ENCODE measurements at places on chromosomes 3 and 15.

DNA sequence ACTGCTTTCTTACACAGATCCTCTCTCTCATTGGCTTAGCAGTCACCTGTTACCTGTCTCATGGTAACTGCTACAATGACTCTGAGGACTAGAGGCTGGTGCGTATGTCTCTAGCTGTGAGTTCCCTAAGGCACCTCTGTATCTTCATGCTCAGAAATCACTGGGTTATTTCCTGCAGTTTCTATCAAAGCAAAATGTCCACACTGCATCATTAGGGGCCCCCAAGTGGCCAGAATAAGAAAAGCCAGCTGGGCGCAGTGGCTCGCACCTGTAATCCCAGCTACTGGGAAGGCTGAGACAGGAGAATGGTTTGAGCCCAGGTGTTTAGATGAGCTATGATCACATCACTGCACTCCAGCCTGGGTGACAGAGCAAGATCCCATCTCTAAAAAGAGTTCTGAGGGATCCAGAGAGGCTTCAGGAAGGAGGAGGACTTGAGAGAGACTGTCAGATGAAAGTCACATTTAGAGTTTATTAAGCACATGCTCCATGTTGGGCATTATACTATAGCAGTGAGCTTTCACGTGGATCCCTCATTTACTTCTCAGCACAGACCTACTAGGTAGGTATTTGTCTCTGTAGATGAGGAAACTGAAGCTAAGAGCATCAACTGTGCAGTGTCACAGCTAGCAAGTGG is 2.3 kb upstream of the VPS18 start:
- no peak for DNase-seq

GRCh38 chr15:34682674-34683073 is 72.1 kb downstream of the GJD2 start:
- no peak for DNase-seq

- no peak for DNase-seq
Measured at GRCh38 chr3:66885326-66886000, 112.6 kb upstream of the KBTBD8 start.

- no peak for DNase-seq
Measured at GRCh38 chr3:43855674-43856299, 165.0 kb downstream of the ABHD5 start.

- DNase-seq = no peak
Measured at GRCh38 chr15:81724536-81724935, 321.3 kb downstream of the MEX3B start.

DNA sequence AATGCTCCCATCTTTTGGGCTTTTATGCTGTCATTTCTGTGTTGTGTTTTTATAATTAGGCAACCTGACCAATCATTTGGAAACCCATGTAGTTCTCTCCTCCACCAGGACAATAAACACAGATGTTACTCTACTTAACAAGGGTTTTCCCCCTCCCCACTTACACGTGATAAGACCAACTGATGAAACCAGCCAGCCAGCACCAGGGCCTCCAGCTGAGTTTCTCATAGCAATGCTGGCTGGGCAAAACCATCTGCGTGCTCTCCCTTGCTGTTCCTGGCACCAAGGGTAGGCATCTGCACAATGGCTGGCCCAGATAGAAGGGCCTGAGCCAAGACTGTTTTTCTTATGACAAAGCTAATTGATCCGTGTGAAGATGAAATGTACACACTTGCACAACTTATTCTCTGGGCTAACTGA is 310.4 kb downstream of the PLCL2 start:
- peak; percentile 44 for DNase-seq

DNA sequence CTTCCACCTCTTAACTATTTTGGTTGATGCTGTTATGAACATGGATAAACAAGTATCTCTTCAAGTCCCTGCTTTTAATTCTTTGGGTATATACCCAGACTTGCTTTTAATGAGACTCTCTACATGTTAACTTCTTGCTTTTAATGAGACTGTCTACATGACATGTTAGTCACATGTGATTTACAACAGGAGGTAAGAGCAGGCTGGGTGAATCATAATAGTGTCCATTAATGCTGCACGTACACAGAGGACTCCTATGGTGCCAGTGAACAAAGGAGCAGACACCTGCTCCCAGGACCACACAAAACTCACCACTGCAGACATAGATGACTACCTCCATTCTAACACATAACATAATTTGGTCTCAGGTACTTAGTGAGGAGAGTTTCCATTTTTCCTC is 273.4 kb upstream of the NSMCE3 start:
- DNase-seq = no peak

GRCh38 chr3:153041181-153041580 is 120.8 kb upstream of the RAP2B start:
- no peak for DNase-seq

GRCh38 chr15:52749258-52749657 is 40.9 kb downstream of the ONECUT1 start:
- no peak for DNase-seq

DNA sequence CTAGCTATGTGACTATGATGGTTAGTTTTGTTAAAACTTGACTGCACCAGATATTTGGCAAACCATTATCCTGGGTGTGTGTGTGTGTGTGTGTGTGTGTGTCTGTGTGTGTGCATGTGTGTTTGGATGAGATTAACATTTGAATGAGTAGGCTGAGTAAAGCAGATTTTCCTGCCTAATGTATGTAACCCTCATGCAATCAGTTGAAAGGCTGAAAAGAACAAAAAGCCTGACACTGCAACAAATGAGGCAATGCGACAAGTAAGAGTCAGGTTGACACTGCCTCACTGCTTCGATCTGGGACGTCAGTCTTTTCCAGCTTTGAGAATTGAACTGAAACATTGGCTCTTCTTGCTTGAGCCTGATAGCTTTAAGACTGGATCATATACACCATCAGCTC is 643.0 kb downstream of the NAALADL2 start:
- no peak for DNase-seq

DNA sequence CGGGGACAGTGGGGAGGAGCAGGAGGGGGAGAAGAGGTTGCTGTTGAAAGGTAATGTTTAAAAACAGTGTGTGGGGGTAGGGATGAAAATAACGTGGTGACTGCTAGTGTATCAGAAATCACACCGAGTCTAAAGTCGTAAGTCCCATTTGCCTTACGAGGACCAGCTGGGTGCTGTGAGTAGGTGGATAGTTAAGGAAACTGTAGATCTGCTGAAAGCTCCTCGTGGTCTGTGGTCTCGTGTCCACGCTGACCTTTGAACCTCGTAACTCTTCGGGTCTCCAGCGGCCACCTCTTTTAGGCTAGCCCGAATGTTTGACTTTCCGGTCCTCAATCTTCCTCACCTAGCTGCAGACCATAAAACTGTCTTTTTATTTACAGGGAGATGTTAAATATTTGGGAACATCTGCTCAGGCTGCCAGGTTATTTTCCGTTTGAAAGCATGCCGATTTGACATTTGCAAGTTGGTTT is 29.3 kb upstream of the ST3GAL6 start:
- no peak for DNase-seq

DNA sequence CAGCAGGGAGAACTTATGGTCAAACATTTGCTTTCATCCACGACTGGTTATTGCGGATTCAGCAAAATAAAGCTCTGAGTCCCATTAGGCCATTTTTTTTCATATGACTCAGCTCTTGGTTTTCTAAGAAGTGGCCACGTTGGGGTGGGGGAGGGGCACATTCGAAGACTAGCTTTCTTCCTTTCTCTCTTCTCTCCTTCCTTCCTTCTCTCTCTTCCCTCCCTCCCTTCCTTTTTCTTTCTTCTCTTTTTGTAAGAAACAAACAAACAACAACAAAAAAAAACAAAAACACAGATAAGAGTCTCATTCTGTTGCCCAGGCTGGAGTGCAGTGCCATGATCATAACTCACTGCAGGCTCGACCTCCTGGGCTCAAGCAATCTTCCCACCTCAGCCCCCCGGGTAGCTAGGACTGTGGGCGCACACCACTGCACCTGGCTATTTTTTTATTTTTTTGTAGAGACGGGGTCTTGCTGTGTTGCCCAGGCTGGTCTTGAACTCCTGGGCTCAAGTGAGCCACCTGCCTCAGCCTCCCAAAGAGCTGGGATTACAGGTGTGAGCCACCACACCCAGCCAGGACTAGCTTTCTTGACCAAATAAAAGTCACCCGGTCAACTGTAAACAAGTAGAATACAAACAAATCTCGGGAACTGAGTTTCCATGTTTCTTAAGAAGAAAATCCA is 41.6 kb downstream of the ABCC5 start:
- DNase-seq = no peak

DNA sequence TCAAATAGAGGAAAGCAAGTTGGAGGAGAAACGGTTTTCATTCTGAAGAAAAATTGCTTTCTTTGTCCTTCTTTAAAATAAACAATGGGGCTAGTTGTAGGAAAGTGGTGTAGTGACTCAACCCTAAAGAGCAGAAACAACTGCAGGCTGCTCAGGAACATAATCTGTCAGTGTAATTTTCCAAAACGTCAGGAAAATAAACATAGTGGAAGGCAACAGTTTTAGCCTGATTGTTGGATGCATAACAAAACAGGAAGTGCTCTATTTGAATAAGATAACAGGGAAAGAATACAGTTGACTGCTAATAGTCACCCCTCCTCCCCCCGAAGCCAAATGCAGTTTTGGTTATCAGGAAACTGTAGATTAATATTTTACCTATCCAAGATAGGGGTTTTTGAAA is 167.6 kb downstream of the ECT2 start:
- no peak for DNase-seq

- no peak for DNase-seq
Measured at GRCh38 chr3:147925272-147925671, 516.1 kb downstream of the ZIC1 start.

- peak; percentile 94 for DNase-seq
Measured at GRCh38 chr3:27368831-27369607, at the start of gene NEK10. Gene NEK10, minus strand, starts transcription at chr3:27369383. Its CDS starts 16,501 bp downstream, at chr3:27352882.

- DNase-seq = no peak
Measured at GRCh38 chr3:14899993-14900618, 47.3 kb upstream of the NR2C2 start.
